ENCODE measurements at places on chromosomes 1 and 21.

- DNase-seq, result no peak
Observed at GRCh38 chr1:55402671-55403464, 187.7 kb upstream of the USP24 start.

DNA sequence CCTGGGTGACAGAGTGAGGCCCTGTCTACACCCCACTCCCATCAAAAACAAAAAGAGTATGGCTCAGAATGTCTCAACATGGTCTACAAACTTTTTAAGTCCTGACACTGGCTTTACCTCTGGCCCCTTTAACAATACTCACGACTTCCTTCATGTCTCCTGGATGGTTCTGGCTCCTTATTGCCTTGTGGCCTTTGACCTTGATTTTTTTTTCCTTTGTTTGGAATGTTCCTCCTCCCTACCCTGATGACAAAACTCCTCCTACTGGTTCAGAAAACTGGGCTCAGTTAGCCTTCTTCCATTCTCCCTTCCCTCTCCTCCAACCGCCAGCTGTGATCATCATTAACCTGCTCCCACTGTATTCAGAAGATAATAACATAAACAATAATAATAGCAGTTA is 4.6 kb upstream of the SOAT1 start:
- DNase-seq, result no peak

DNA sequence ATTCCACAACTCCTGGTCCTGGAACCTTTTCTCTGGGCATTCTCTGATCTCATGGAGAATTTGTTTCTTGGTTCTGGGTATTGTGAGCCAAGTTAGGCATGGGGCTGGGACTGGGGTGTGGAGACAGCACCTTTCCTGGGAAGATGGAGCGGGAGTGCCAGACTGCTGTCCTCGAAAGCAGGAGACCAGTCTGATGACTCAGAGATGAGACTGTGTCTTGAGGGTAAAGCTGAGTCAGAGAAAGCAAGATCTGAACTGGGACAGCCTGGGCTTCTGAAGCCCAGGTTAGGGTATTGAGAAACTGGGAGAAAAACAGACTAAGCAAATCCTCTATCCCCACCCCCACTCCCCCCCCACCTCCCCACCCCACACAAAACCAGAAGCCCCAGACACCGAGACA is 2.2 kb upstream of the KANK4 start:
- DNase-seq, result no peak

DNA sequence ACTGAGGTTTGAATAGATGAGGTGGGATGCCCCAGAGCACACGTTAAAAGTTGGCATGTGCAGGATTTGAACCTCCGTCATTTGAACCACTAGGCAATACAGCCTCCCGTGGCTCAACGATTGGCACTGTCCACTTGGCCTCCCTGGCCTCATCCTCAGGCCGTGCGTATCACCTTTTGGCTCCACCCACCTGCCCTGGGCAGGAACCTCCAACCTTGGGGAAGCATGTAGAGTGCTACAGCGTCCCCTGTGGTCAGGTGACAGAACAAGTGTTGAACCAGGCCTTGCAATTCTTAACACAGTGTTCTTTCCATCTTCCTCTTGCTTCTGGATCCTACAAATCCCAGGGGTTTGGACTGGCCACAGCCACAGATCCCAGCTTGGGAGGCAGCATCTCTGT is 112.6 kb downstream of the PAX7 start:
- DNase-seq, result peak; percentile 80

- no peak for DNase-seq
Observed at GRCh38 chr1:210777914-210778313, 356.0 kb downstream of the KCNH1 start.

- DNase-seq, result no peak
Observed at GRCh38 chr21:44854391-44854663, 19.2 kb downstream of the PTTG1IP start.

- no peak for DNase-seq
Observed at GRCh38 chr1:58727364-58727763, 27.5 kb upstream of the MYSM1 start.

DNA sequence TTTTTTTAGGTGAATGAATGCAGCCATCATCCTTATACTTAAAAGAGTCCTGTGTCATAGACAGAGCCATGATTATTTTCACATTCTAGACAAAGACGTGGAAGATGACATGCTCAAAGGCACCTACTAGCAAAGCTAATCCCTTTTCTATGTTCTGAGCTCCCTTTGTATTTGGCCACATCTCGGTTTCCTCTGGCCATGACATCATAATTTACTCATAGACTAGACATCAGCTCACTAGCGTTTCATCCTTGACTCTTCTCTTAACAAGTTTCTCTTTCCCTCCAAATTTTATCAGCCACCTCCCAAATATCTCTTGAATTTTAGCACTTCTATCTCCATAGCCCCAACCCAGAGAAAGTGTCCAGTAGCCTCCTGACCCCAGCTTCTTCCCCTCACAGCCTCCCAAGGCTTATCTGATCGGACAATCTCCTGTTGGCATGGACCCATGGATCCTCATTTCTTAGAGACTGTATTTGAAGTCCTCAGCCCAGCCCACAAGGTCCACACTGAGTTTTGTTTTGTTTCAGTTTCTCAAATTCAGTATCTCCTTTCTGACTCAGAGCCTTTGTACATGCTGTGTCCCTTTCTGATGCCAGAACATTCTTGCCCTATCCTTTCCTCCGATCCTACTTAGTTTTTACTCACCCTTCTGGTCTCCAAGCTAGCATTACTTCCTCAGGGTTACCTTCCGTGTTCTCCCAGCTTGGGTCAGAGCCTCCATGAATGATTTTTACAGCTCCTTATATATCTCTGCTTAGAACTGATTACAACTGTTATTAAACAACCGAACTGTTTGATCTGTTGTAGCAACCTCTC is 33.0 kb upstream of the EPS8L3 start:
- DNase-seq, result no peak

GRCh38 chr1:206900149-206900548 is 2.9 kb downstream of the IL24 start:
- DNase-seq, result no peak

DNA sequence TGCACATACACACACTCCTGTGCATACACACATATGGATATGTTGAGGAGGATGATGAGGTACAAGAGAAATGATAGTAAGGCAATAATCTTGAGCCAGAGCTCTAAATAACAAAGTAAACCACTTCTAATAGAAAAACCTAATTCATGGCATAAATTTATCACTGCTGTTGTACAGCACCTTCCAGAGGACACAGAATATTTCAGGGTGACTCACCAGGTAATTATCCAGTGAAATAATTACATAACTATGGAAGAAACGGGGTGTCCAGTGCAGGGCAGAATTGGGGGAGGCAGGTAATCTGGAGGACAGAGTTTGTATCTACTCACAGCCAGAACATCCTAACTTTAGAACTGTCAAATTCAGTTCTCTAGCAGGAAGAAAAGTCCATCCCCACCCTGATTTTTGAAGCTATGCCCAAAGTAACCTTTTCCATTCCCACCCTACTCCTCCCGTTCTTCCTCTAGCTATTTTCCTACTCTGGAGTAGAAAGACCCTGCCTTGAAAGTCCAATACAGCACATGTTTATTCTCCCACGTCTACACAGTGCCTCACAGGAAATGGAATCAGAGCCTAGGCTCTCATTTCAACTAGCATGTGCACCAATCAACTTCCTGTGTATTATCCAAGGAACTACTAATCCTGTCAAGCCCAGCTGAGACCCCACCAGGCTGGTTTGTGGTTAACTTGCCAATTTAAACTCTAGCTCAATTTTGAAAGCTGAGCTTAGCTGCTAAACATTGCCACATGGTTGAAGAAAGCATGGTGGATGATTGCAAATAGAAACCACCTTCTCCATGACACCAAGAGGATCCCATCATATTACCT is 96.6 kb downstream of the PTPN14 start:
- no peak for DNase-seq

DNA sequence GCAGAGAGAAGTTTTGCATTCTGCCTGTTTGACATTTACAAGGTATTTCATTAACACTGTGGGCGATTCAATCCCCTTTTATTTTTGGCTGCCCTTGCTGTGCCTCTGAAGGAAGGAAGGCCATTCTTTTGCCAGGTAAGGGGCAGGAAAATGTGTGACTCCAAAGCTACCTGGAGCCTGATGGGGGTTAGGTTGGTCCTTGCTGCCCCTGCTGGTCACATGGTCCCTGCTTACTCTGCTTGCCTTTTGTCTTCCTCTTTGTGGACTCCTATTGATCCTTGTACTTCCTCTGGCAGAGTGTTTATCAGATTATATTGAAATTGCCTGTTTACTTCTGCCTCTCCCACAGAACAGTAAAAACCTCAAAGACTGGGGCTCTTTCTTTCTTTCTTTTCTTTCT is 65.7 kb downstream of the ST6GALNAC3 start:
- DNase-seq, result peak; percentile 45

DNA sequence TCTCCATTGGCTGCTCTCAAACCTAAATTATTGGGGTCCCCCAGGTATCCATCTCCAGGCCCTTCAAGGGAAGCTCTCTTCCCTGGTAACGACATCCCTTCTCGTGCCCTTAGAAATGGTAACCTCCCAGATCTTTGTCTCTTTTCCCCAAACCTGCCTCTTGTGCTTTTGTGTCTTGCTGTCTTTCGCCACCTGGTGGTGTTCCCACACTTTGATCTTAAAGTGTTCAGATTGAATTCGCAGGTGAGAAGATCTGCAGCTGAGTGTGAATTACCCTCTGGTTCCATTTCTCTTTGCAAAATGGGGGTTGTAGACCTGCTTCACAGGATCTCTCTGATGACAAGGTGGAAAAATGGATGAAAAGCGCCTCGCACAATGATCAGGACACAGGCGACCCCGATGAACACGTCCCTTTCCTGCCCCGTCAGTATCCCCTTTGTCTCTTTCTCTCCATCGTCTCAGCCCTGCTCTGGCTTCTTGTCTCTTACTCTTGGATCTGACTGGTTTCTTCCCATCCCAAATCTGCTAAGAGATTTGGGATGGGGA is 53.1 kb downstream of the DOP1B start:
- peak; percentile 62 for DNase-seq

DNA sequence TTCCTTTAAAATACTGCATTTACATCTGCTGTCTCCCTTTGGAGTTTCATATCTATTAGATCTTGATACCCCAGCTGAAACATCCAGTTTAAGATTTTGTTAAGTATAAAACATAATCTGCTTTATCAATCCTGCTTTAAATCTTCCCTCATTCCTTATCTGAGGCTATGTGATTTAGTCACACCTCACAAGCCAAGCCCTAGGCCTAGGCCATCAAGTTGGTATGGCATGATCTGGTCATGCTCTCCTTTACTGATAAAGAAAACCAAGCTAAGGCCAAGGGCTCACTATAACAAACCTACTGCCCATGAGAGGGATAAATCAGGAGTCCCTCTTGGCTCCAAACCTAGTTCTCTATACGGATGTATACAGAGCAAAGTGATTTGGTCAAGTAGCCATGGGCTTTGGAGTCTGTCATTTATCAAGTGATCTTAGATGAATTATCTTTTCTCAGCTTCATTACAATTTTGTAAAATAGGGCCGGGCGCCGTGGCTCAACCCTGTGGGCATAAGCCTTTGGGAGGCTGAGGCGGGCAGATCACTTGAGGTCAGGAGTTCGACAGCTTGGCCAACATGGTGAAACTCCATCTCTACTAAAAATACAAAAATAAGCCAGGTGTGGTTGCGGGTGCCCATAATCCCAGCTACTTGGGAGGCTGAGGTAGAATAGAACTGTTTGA is 22.8 kb downstream of the ENSA start:
- no peak for DNase-seq

DNA sequence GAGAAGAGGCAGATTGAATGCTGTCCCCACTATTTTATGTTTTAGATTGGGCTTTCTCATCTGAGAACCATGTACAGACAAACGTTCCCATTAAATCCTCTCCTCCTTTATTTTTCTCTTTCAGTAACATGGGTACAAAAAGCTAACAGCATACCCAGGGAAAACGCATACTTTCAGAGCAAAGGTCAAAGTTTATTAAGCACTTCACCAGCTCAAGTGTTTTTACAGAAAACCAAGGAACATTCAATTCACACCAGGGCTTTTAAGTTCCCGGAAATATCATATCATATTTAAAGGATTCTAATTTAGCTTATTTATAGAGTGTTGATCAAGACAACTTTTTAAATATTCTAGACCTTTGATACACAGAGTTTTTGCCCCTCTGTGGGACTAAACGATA is 271.5 kb upstream of the C1orf87 start:
- no peak for DNase-seq

DNA sequence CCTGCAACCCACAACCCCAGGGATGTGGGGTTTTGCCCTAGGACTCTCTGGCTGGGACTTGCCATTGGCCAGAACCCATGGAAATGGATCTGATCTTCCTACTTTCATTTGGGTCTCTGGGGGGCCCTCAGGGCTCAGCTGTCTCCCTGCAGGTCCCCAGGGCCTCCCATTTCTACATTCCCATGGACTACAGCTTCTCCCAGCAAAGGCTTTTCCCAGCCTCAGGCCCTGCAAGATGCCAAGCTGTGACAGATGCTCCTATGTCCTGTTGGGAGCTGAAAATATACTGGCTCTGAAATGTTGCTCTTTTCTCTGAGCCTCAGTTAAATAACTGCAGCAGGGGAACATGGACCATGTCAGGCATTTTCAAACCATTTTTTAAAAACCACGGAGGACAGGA is 99.5 kb upstream of the IGSF21 start:
- DNase-seq, result no peak

GRCh38 chr1:168468042-168468809 is 75.6 kb downstream of the XCL2 start:
- no peak for DNase-seq

Data from iPS-NIHi11 (cell line).